Common myeloid progenitor, CD34-positive (primary cell): ENCODE measurements at places on chromosomes 3 and 15.

- no peaks in the 10 kb centered on the region for H3K36me3 ChIP-seq
- H3K4me1 ChIP-seq, result peaks cover 26% of the 10 kb centered on the region
- no peak overlapping the region for H3K4me3 ChIP-seq
Observed at GRCh38 chr15:69127306-69127705, 33.1 kb upstream of the GLCE start.

- no peak for DNase-seq
- no peaks in the 10 kb centered on the region for H3K36me3 ChIP-seq
- no peak overlapping the region for H3K4me3 ChIP-seq
- peaks cover 13% of the 10 kb centered on the region for H3K27me3 ChIP-seq
- no peaks in the 10 kb centered on the region for H3K4me1 ChIP-seq
Observed at GRCh38 chr3:193377591-193377990, 962 bp downstream of the ATP13A5 start.

- H3K4me1 ChIP-seq, result no peaks in the 10 kb centered on the region
- no peaks in the 10 kb centered on the region for H3K27me3 ChIP-seq
- DNase-seq, result no peak
- H3K4me3 ChIP-seq, result no peak overlapping the region
- H3K36me3 ChIP-seq, result no peaks in the 10 kb centered on the region
Observed at GRCh38 chr15:34065261-34065660, 26.3 kb upstream of the AVEN start.

GRCh38 chr3:188157407-188157806 is 3.5 kb downstream of the LPP start:
- no peak overlapping the region for H3K27ac ChIP-seq
- no peak overlapping the region for H3K4me3 ChIP-seq
- no peak for DNase-seq

DNA sequence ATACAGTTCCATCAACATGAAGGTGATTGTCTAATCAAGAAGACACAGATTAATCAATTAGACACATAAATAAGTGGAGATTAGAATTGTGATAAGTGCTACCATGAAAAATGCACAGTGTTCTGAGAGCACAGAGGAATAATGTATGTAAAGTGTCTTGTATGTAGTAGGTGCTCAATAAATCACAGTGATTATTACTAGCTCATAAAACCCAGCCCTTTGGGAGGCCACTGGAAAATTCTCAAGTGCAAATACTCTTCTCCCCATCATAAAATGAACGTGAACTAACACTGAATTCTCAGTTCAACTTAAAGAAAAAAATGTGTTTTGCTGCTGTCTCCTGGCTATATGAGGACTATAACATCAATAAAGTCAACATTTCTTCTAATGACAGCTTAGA is 368.2 kb downstream of the FOXP1 start:
- H3K36me3 ChIP-seq, result peaks cover 7% of the 10 kb centered on the region
- DNase-seq, result no peak
- H3K27ac ChIP-seq, result no peak overlapping the region
- H3K4me3 ChIP-seq, result no peak overlapping the region
- peaks cover 4% of the 10 kb centered on the region for H3K4me1 ChIP-seq
- H3K27me3 ChIP-seq, result no peaks in the 10 kb centered on the region

DNA sequence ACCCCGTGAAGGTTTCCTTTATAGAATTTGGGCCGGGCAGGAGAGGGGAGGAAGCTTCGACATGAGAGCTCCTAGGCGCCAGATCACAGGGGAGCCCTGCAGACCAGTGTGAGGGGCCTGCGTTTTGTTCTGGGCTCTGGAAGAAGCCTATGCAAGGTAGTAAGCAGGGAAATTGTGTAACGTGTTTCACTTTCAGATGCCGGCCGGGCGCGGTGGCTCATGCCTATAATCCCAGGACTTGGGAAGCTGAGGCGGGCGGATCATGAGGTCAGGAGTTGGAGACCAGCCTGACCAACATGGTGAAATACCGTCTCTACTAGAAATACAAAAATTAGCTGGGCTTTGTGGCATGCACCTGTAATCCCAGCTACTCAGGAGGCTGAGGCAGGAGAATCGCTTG is 65.2 kb downstream of the GABRG3 start:
- H3K27ac ChIP-seq, result no peak overlapping the region
- H3K4me3 ChIP-seq, result no peak overlapping the region
- DNase-seq, result no peak
- H3K27me3 ChIP-seq, result no peaks in the 10 kb centered on the region
- no peaks in the 10 kb centered on the region for H3K36me3 ChIP-seq
- no peaks in the 10 kb centered on the region for H3K4me1 ChIP-seq

- DNase-seq, result no peak
- no peak overlapping the region for H3K4me3 ChIP-seq
- H3K27me3 ChIP-seq, result no peaks in the 10 kb centered on the region
- H3K36me3 ChIP-seq, result no peaks in the 10 kb centered on the region
Observed at GRCh38 chr3:187966636-187967406, 187.1 kb upstream of the LPP start.

- DNase-seq, result peak; percentile 18
- H3K27me3 ChIP-seq, result no peaks in the 10 kb centered on the region
- no peaks in the 10 kb centered on the region for H3K4me1 ChIP-seq
- no peak overlapping the region for H3K27ac ChIP-seq
- H3K4me3 ChIP-seq, result no peak overlapping the region
Observed at GRCh38 chr15:51004103-51004551, 90.6 kb downstream of the TNFAIP8L3 start.

DNA sequence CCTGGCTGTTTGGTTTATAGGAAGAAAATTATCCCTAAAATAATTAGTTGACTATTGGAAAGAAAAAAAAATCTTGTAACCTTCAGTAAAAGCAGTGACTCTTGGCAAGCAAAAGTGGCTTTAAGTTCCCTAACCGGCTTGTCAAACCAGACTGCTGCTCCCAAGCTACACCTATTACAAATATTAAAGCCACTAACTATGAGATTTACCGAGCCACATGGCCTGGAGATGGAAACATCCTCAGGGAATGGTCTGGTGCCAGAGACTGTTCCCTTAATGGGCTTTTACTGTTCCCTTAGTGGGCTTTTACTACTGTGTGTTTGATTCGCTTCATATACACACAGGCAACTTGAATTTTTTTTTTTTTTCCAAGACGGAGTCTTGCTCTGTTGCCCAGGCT is 35.9 kb upstream of the ZNF774 start:
- no peak for DNase-seq
- H3K27me3 ChIP-seq, result no peaks in the 10 kb centered on the region
- H3K36me3 ChIP-seq, result no peaks in the 10 kb centered on the region
- no peak overlapping the region for H3K4me3 ChIP-seq
- H3K4me1 ChIP-seq, result no peaks in the 10 kb centered on the region

- no peaks in the 10 kb centered on the region for H3K27me3 ChIP-seq
- H3K4me1 ChIP-seq, result peaks cover 4% of the 10 kb centered on the region
Observed at GRCh38 chr3:57998366-57999283, 9.6 kb upstream of the FLNB start.

DNA sequence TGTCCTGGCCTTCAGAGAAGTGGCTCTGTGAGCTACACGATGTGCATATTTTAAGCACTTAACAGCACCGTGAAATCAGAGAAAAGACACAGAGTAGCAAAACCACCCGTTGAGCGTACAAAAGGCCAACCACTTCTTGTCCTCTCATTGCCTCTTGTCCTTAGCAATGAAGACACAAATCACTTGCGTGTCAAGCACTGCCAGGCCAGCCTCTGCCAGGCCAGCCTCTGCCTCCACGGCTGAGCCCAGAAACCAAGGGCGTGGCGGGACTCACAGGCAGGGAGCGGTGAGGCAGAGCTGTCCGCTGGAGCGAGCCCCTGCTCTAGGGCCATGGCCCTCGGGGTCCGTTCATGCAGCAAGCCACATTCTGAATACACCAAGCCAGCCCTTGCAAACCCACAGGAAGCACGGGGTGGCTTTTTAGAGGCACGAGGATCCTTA is 4.0 kb downstream of the MUC4 start:
- H3K36me3 ChIP-seq, result no peaks in the 10 kb centered on the region
- no peak for DNase-seq
- H3K27ac ChIP-seq, result no peak overlapping the region
- no peaks in the 10 kb centered on the region for H3K27me3 ChIP-seq
- H3K4me1 ChIP-seq, result peaks cover 29% of the 10 kb centered on the region

GRCh38 chr3:46926447-46926846 is 48.9 kb downstream of the PTH1R start:
- peak overlapping the region; percentile 42 for H3K4me3 ChIP-seq
- peaks cover 62% of the 10 kb centered on the region for H3K36me3 ChIP-seq
- DNase-seq, result no peak
- H3K27ac ChIP-seq, result peak overlapping the region; percentile 55
- H3K4me1 ChIP-seq, result peaks cover 66% of the 10 kb centered on the region
- H3K27me3 ChIP-seq, result no peaks in the 10 kb centered on the region

DNA sequence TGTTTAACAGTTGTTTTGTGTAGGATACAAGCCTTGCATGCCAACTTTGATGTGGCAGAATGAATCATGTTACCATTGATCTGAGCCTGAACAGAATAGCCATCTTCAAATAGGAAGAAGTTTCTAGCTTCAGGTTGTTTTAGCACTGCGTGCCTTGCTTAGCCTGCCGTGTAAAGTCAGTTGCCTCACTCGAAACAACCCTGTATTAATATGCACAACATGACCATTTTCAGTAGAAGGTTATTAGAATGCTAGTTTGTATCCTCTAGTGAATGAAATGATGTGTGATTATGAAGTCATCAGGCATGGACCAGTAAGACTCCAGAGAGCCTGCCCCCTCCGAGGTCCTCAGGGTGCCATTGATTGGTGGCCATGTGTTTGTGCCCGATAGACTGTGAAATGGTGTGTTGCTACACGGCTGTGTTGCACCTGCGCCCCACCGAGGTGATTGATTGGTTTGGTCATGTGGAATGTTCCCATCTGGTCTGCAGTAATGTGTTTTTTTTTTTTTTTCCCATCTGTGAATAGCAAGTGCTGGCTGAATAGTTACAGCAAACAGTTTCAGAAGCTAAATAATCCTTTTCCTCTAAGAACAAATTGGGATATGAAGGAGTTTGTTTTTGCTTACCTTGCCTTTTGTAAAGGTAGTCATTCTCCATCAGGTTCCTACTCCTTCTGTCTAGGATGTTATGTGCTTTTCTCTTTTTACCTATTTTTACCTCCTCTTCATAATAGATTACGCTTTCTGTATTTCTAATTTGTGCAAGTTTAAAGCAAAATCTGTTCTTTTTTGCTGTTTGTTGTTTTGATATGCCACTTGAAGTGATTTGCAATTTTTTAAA is 214.9 kb downstream of the TCF12 start:
- H3K4me1 ChIP-seq, result peaks cover 26% of the 10 kb centered on the region
- H3K4me3 ChIP-seq, result no peak overlapping the region
- H3K27me3 ChIP-seq, result no peaks in the 10 kb centered on the region
- DNase-seq, result peak; percentile 52
- no peaks in the 10 kb centered on the region for H3K36me3 ChIP-seq
- H3K27ac ChIP-seq, result no peak overlapping the region

DNA sequence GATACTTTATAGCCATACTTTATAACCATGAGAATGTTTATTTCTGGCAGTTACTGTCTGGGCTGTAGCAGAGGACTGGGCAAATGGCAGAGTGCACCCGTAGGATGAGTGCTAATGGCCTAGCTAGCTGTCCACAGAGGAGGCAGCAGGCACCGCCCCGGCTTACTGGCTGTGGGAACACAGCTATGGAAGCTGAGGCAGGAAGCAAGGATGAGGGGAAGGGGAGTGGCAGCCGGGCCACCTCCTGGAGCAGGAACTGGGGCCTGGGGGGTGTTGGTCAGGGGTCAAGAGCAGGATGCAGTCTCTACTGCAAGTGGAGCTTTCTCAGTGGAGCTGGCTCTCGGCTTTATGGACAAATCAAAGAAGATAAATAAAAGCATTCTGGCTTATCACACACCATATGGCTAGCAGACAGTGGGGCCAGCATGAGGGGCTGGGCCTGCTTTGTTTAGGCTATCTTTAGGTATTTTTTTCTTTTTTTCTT is 316.8 kb upstream of the CTDSPL start:
- H3K27ac ChIP-seq, result no peak overlapping the region
- peaks cover 22% of the 10 kb centered on the region for H3K36me3 ChIP-seq
- H3K4me3 ChIP-seq, result no peak overlapping the region
- H3K4me1 ChIP-seq, result no peaks in the 10 kb centered on the region

- no peak overlapping the region for H3K27ac ChIP-seq
- no peak for DNase-seq
- no peaks in the 10 kb centered on the region for H3K27me3 ChIP-seq
- H3K36me3 ChIP-seq, result no peaks in the 10 kb centered on the region
- no peak overlapping the region for H3K4me3 ChIP-seq
- H3K4me1 ChIP-seq, result no peaks in the 10 kb centered on the region
Observed at GRCh38 chr3:178443634-178444033, 92.6 kb upstream of the KCNMB2 start.

GRCh38 chr3:112805126-112805525 is 41.5 kb downstream of the CD200R1L start:
- peaks cover 2% of the 10 kb centered on the region for H3K27me3 ChIP-seq
- H3K4me1 ChIP-seq, result no peaks in the 10 kb centered on the region
- no peak for DNase-seq
- H3K36me3 ChIP-seq, result no peaks in the 10 kb centered on the region

DNA sequence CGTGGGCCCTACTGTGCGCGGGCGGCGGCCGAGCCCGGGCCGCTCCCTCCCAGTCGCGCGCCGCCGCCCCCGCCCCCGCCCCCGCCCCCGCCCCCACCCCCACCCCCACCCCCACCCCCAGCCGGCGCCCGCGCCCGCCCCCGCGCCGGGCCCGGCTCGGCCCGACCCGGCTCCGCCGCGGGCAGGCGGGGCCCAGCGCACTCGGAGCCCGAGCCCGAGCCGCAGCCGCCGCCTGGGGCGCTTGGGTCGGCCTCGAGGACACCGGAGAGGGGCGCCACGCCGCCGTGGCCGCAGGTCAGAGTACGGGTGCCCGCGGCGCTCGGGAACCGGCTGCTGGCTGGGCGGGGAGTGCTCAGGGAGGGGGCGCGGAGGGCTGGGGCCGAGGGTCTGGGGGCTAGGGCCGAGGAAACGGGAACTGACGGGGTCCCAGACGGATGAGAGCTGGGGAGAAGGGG is 1.1 kb upstream of the PPARG start:
- no peaks in the 10 kb centered on the region for H3K4me1 ChIP-seq
- no peak overlapping the region for H3K27ac ChIP-seq
- peaks cover 31% of the 10 kb centered on the region for H3K27me3 ChIP-seq
- H3K4me3 ChIP-seq, result peak overlapping the region; percentile 32

GRCh38 chr15:85024509-85025336 is 43.1 kb downstream of the PDE8A start:
- H3K4me3 ChIP-seq, result no peak overlapping the region
- no peak for DNase-seq
- no peaks in the 10 kb centered on the region for H3K27me3 ChIP-seq
- H3K36me3 ChIP-seq, result no peaks in the 10 kb centered on the region
- no peaks in the 10 kb centered on the region for H3K4me1 ChIP-seq

- peaks cover 13% of the 10 kb centered on the region for H3K4me1 ChIP-seq
- peak overlapping the region; percentile 84 for H3K4me3 ChIP-seq
- no peaks in the 10 kb centered on the region for H3K27me3 ChIP-seq
- peak; percentile 89 for DNase-seq
Observed at GRCh38 chr15:41115161-41115651, 874 bp downstream of the INO80 start.

GRCh38 chr15:54347082-54347827 is 369.0 kb downstream of the UNC13C start:
- no peak overlapping the region for H3K4me3 ChIP-seq
- no peaks in the 10 kb centered on the region for H3K4me1 ChIP-seq
- no peak overlapping the region for H3K27ac ChIP-seq
- H3K27me3 ChIP-seq, result no peaks in the 10 kb centered on the region
